ENCODE measurements at places on chromosomes 5 and 9.

DNA sequence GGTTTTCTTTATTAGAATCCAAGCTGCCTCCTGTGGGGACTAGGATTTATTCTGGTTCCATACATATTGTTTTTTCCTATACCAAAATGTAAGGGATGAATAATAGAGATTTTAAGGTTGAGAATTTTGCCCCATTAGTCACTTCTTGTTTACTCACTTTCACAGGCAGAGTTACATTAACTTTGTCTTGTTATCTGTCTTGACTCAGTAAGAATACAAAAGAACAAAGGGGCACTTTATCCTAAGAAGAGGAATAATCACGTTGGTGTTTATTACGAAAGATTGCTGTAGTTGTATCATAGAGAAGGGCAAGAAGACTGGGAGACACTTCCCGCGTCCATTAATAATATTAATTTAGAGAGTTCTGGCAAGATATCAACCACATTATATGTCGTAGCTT lies 599.7 kb upstream of the FTMT start:
- DNase-seq: no peak

DNA sequence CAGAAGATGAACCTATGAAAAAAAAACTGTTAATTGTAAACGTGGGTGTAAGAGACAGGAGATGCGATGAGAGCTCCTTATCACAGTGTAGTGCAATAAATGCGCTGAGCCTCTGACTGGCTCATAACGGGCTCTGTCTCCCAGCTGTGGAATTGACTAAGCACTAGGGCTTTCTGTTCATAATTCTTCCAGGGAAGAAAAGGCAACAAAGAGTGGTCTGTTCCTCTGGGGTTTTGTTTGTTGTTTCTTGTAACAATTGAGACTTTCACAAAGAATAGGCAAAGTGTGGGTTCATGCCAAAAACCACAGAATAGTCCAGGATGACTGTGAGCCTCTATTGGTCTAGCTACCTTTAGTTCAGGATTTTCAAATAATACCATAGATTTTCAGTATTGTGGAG lies 39.4 kb downstream of the UBE2QL1 start:
- no peak for DNase-seq

DNA sequence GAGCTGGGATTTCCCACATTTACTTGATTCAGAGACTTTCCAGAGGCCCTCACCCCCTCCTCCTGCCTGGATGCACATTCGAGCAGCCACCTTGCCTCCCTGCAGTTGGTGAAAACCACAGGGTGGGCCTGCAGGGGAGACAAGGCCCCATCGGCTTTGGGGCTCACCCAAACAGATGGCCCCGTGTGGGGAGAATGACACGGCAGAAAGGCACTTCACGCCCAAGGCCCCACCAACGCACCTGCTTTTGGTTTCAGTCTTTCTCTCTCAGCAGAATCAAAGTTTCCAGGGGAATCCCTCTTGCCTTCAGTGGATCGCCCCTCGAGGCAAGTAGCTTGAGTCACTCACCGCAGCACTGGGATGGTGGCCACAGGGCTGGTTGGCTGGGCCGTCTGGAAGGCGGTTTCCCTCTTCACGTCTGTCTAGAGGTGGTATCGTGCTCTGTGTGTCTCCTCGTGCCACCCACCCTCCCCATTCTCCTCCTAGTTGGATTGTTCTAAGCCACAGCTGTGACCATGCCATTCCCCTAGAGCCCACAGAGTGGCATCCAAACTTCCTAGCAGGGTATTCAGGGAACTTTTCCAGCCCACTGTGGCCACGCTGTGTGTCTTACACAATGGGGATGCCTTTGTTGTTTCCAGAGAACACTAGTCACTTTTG lies 31.8 kb downstream of the SEC61B start:
- DNase-seq: peak; percentile 57

DNA sequence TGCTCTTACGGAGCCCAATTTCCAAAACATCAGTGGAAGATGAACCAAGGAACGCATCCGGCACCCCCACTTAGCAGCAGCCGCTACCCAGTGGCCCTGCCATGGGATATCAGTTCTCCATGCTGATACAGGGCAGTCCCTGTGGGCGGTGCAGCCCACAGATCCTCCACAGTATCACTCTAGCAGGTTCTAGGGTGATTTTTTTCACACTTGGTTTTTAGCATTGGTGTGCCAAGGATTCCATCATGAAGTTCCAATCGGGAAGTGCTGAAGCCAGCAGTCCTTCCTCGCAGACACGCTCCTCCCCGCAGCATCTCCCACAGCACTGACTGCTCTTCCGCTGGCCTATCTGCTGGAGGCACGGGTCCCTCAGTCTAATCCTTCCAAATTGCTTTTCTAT lies 261.9 kb downstream of the SYK start:
- DNase-seq: no peak

DNA sequence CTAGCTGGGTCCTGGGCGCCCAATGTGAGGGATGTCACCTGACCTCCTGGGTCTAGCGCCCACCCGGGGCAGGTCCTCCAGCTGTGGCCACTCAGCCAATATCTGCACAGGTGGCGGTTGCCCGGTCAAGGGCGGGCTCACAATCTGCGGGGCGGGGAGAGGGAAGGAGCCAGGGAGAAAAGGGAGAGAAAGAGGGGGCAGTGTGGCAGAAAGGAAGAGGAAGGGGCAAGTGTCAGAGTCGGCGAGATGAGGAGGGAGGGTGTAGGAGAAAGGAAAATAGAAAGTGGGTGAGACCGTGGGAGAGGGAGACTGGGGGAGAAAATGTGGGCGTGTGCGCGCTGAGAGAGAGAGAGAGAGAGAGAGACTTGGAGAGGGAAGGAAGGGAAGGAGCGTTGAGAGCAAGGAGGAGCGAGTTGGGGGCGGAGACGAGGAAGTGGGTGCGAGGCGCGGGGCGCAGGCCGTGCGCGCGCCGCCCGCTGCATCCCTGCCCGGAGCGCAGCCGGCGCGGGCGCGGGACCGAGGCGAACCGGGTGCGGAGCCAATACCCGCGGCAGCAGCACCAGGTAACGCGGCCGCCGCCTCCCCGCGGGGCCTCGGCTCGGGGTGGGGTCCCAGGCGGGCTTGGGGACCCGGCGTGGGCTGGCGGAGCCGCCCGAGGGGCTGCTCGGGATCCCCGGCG lies at the start of gene HRH2:
Gene HRH2, plus strand, starts transcription at position 479 of the 679 bp plus-strand sequence. CDS start 25,163 bp downstream, outside the sequence.
- no peak for DNase-seq

DNA sequence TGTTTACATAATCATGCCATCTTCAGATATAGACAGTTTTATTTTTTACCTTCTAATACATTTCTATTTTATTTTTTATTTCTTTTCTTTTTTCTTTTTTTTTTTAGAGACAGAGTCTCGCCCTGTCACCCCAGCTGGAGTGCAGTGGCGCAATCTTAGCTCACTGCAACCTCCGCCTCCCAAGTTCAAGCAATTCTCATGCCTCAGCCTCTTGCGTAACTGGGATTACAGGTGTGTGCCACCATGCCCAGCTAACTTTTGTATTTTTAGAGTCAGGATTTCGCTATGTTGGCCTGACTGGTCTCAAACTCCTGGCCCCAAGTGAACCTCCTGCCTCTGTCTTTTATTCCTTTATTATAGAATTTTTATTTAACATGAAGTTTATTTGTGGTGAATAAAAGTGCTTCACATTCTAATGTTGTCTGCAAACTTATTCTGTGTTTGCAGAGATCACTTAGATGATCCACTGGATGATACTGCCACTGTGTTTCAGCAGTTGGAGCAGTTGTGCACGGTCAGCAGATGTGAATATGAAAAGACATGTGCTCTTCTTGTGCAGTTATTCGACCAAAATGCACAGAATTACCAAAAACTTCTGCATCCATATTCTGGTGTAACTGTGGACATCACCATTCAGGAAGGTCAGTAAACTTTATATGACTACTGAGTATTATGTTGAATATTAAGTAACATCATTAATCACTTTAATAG lies 62.2 kb downstream of the RANBP17 start:
- no peak for DNase-seq

DNA sequence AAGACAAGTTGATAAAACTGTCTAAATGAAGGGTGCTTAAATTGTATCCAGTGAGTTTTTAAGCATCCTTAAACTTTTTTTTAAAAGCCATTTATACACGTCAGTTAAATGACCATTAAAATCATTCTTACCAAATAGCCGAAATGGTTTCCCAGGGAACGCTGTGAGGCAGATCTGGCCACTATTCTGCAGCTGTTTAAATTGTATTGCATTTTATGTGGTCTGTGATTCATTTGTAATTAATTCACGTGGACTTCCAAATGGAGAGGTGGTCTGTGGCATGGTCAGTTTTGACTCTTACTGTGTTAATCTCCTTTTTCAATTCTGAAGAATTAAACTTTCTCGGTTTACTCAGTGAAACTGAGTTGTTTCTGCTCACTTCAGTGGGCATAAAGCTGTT lies 113.7 kb upstream of the OTULINL start:
- DNase-seq: no peak

DNA sequence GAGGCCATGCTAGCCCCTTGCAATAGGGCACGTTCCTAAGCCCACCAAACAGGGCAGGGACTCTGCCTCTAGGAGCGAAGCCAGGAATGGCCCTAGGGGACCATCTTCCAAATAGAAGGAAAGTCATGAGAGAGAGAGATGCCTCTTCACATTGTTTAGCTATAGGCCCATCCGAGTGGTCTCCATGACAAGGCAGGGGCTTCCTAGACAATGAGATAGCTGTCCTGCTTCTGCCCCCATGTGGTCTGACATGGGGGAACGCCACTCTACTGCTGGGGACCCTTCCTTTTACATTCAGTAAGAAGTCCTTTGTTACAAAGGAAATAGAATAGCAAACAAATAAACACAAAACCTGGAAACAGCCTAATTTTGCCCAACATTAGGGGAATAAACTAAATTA lies 17.9 kb upstream of the KIF4B start:
- DNase-seq: no peak

DNA sequence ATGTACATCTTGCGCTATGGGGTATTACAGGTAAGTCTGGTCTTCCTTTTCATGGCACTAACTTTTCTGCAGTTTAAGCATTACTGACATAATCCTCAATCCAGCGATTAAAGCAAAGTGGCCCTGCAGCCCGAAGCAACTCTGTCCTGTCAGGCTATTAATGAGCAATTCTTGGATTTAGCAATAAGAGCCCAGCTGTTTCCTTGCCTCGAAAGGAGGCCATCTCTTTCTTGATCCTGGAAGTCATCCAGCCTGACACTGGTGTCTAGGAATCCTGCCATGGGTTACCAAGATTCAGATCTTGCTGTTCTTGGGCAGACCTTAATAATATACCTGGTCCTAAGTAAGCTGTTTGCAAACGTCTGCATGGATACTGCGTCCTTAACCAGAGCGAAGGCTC lies 102.0 kb downstream of the RFK start:
- no peak for DNase-seq

DNA sequence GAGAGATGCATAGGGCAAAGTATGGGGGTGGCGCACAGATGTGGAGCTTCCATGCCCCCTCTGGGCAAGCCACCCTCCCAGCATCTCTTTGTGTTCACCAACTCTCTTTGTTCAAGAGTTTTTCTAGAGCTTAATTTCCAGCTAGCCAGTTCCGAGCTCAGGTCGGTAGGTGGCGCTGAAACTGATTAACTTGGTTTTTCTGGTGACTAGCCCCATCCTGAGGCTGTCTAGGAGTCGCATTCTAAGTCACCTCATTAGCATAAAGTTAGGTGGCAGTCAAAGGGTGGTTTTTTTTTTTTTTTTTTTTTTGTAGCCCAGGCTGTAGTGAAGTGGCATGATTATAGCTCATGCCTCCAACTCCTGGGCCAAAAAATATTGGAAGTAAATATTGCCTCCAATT lies 476.4 kb downstream of the KDM4C start:
- peak; percentile 12 for DNase-seq

- DNase-seq: no peak
These were observed 144.3 kb downstream of the MUSK start for GRCh38 chr9:110812886-110813285.

DNA sequence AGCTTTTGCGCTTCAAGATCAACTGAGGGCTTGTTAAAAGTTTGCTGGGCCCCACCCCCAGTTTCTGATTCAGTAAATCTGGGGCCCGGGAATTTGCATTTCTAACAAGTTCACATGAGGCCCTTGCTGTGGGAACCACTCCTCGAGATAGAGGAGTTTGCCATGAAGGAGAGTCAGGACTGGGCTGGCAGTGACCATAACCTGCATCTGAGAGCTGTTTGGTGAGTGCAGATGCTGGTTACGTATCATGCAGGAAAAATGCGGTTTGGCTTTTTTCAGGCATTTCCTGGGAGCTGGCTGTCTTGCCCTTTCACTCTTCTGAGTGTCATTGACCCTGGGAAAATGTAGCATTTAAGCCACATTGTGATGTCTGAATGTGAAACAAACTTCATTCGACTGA lies 9.4 kb upstream of the ANGPTL2 start:
- no peak for DNase-seq

DNA sequence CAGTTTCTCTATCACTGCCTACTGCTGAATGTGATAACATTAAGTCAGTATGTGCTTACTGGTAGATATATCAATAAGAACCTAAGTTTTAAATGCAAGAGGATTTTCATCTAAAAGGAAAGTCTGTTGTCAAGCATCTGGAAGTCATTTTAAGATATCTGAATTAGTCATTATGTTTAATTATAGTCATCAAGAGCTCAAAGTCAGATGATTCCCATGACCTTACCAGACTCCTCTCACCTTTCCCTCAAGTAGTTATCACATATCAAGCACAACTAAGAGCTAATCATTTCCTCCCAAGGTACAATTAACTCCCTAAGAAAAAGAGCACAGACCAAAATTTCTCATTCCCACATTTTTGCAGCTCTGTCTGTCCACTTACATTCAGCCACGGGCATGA lies 45.5 kb downstream of the PUM3 start:
- DNase-seq: no peak

DNA sequence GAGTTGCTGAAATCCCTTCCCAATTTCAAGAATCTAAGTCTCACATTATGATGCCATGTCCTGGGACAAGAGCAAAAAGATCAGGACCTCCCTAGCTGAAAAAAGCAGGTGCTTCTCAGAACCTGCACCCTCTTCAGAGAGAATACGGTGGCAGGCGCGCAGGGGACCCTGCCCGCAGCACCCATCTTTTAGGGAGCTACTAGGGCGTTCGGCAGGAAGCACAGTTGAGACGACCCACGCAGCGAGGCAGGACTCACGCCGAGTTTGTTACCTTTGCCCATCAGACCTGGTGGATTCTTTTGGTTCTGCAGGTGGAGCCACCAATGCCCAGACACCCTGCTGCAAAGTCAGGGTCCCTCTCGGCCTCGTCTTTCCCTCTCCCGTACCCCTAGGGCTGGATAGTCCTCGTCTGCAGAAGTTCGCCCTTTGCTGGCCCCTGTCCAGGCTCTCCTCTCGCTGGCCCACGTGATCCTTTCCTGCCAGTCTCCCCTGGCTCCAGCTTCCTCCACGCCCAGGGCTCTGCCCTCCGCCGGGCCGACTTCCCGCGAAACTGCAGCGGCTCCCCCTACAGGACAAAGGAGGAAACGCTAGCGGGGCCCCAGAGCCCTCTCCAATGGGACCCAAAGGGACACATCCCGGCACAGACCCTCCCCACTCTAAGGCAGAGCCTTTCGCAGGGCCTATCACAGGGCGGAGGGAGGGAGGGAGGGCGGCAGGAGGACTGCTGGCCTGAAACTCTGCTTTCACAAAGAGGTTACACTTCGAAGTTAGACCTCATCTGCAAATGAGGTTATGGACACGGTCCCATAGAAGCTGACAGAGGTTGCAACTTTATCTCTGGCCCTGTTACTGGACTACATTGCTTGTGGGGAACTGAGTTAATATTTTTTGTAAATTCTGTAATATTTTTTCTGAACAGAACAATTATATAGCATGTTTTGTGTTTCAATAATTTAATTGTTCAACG lies 28.8 kb downstream of the TMEM174 start:
- DNase-seq: peak; percentile 56

- no peak for DNase-seq
These were observed 2.4 kb upstream of the CDO1 start for GRCh38 chr5:115818821-115819220.
